Activated T-helper 1 cell treated with anti-CD3 and anti-CD28 coated beads, Interleukin-12 subunit alpha, Interleukin-12 subunit beta, Interleukin-2, Interleukin-4 antibody, amounts not matched to agents 30 ng/mL and 10 ng/mL and 1 ng/mL, durations not matched to agents 14 hours and 24 hours and 36 hours (primary cell): ENCODE measurements at places on chromosomes 2 and 18.
A peak's percentile ranks its signal among the peaks of the same experiment; 100 is the strongest.

DNA sequence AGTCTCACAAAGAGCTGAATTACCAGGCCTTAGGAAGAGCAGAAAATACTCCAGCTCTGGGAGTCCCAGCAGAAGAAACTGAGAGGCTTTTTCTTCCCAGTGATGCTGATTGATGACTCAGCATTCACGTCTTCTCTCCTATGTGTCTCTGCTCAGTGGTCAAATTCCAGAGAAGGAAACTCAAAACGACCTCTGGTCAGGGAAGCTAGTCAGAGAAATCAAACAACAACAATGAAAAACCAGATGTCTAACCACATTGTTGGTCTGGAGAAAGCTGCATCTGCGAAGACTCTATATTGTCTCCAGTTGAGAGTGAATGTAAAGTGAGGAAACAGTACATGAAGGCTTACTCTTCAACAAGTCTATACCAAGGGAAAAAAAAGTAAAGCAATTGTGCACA, 28.6 kb upstream of the CERS6 start:
- no peak for DNase-seq

- no peak for DNase-seq
Measured at GRCh38 chr2:114354199-114354598, 88.2 kb upstream of the DPP10 start.

- no peak for DNase-seq
Measured at GRCh38 chr2:230231251-230231650, 5.7 kb downstream of the SP140 start.

GRCh38 chr18:54647176-54647575, 56.1 kb downstream of the DYNAP start:
- no peak for DNase-seq

DNA sequence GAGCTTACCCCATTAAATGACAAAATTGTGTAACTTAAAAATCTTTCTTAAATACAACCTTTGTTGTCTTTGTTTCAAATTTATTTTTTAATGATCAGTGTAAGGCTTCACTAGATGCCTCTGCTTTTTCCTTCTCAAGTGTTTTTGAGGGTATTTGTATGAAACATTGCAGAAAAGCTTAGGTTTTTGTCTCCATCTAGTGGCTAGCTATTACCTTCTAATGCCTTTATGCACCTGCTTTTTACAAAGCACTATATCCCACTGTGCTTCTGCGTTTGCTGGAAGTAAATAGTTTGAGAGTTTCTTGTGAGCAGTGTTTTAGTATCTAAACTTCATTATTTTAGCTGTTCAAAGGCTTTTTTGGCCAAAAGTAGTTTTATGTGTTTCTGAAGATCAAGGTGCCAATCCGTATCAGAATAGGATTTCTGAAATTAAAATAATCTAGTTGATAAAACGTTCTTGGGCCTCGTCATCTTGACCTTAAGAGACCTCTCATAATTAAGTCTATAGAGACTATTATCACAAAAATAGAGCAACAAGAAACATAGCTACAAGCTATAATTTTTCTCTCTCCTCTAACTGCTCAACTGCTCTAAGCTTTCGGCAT, 47.0 kb downstream of the IWS1 start:
- no peak for DNase-seq

DNA sequence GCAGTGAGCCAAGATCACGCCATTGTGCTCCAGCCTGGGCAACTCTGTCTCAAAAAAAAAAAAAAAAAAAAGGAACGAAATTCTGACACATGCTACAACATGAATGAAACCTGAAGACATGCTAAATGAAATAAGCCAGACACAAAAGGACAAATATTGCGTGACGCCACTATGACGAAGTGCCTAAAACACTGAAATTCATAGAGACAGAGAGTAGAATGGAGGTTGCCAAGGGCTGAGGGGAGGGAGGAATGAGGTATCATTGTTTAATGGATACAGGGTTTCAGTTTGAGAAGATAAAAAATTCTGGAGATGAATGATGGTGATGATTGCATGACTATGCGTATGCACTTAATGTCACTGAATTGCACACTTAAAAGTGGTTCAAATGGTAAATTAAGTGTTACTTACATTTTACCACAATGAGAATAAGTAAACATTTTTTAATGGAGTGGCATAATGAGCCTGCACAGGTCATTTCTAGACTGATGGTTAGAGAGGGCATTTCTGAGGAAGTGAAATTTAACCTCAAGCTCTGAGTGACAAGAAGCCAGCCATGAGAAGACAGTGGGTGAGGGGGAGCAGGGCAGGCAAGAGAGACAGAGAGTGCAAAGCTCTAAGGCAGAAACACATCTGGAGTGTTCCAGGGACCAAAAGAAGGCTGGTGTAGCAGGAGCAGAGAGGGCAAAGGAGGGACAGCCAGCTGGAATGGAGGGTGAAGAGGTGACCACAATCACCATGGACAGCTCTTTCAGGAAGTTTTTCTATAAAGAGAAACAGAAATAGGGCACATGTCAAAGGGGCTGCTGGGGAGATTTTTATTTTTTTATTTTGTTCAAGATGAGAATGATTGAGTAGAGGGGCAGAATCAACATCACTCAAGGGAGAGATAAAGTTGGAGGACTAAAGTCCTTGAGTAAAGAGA, 20.6 kb upstream of the EXOC6B start:
- no peak for DNase-seq

DNA sequence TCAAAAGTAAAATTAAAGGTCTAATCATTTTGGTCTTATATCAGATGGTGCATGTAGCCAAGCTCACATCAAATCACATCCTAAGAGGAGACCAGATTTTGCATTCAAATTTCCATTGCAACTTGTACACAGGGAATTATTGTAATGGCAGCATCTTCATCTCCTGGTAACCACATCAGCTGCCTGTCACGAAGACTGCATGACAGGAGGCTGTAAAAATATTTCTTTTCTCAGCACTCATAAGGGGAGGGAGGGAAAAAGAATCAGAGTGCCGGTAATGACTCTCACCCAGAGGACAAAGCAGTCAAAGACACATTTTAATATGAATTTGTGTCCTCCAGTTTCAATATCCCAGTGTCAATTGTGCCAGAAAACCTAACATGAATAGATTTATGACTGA, 216.7 kb downstream of the TMEM163 start:
- DNase-seq: no peak

DNA sequence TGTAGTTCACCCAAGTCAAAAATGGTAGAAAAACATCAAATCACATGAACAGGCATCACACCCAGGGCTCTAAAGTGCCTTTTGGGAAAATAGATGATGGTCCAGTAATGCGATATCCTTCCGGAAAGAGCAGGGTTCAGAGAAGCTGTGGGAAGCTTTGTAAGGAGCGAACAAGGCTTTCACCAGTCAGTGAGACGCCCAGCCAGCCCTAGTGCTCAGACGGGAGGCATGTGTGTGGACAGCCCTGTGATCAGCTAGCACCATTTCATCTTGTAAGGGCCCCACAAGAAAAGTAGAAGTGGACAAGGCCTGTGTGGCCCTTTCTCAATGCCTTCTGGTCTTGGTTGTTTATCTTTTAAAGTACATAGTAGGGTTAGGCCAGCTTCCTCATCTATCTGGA, 76.1 kb downstream of the SMIM21 start:
- no peak for DNase-seq

DNA sequence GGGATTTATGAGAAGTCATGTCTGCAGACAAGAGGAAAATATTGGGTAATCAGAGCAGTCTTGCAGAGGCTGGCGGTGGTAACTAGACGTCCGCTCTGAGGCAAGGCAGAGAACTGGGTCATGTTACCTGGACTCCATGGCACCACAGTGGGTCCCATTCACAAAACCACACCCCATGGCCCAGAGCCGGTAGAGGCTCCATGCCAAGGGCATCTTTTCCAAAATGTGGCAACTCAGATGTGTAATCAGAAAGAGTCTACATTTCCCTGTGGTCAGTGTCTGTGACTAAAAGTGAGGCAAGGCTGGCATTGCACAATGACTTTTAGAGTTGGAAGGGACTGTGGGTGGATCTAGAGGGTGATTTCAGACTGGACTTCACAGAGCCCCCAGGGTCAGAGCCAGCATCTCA, 113.1 kb downstream of the MREG start:
- DNase-seq: no peak

DNA sequence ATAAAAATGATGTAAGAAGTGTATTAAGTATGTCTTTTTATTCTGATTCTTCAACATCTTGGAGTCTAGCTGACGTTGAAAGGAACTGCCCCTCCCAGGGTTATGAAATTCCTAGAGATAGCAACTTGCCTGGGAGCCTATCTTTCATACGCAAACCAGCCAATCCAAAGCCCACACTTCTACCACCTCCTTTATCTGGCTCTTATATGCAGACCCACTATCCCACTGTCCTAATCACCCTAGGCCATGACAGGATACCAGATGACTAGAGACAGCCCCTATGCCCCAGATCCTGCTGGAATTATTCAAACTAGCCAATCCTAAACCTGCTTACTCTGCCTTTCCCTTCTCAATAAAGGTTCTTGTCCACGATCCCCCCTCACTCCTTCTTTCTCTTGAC, 11.8 kb upstream of the CDC42EP3 start:
- no peak for DNase-seq

DNA sequence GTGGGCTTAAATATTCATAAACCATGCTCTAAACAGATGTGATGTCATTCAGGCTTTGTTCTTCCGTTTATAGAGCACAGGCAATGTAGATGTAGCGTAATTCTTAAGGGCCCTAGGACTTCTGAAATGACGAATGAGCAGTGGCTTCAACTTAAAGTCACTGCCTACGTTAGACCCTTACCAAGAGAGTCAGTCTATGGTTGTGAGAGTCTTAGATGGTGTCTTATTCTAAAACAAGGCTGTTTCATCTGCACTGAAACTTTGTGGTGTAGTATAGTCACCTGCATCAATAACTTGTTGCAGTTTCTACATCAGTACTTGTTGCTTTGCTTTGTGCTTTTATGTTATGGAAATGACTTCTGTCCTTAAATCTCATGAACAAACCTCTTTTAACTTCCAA, 56.0 kb downstream of the PIK3C3 start:
- no peak for DNase-seq

GRCh38 chr2:112893752-112894151, 17.2 kb upstream of the IL37 start:
- no peak for DNase-seq

- DNase-seq: no peak
Measured at GRCh38 chr18:45207328-45207727, 407.9 kb upstream of the SLC14A2 start.

DNA sequence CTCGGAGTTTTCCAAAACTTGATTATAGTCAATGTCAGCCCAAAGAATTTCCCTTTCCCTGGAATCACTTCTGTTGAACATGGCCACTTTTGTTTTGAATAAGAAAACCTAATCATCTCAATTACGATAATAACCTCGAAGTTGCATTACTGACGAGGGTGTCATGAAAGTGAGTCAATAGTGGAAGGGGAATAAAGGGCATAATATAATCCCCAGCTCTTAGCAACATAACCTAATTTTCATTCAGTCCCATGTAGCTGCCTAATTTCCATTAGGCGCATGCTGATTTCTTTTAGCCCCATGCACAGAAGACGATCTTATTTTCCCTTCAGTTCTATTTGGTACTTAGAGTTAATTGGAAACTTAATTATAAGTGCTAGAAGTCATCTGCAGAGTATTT, 51.1 kb upstream of the RAPH1 start:
- no peak for DNase-seq

- DNase-seq: peak; percentile 57
Measured at GRCh38 chr2:11753886-11754699, 7.7 kb downstream of the LPIN1 start.

- DNase-seq: no peak
Measured at GRCh38 chr18:77359561-77360314, 110.1 kb downstream of the GALR1 start.

- DNase-seq: no peak
Measured at GRCh38 chr2:88698027-88698413, 6.5 kb downstream of the RPIA start.

DNA sequence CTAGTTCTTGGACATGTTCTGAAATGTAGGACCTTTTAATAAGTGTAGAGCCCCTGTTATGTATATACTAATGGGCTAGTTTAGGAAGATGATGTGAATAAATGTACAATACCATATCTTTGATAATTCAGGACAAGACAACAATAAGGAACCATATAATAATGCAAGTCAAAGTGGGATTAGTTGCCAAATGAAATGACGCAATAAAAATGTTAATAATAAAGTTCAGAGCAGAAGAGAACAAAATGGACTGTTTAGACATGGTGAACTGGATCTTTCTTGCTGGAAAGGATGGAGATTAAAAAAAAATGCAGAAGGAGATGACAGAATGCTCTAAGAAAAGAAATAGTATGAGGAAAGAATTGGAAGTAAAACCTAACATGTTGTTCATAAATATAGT, 43.7 kb downstream of the MMADHC start:
- DNase-seq: no peak

- DNase-seq: no peak
Measured at GRCh38 chr2:121335294-121336290, 50.6 kb upstream of the TFCP2L1 start.
